Activated CD8-positive, alpha-beta memory T cell treated with anti-CD3 and anti-CD28 coated beads for 1 hour (primary cell): ENCODE measurements at places on chromosomes 3 and 15.
A peak's percentile ranks its signal among the peaks of the same experiment; 100 is the strongest.

GRCh38 chr15:37181339-37181738, 81.0 kb upstream of the MEIS2 start:
- no peak for DNase-seq

DNA sequence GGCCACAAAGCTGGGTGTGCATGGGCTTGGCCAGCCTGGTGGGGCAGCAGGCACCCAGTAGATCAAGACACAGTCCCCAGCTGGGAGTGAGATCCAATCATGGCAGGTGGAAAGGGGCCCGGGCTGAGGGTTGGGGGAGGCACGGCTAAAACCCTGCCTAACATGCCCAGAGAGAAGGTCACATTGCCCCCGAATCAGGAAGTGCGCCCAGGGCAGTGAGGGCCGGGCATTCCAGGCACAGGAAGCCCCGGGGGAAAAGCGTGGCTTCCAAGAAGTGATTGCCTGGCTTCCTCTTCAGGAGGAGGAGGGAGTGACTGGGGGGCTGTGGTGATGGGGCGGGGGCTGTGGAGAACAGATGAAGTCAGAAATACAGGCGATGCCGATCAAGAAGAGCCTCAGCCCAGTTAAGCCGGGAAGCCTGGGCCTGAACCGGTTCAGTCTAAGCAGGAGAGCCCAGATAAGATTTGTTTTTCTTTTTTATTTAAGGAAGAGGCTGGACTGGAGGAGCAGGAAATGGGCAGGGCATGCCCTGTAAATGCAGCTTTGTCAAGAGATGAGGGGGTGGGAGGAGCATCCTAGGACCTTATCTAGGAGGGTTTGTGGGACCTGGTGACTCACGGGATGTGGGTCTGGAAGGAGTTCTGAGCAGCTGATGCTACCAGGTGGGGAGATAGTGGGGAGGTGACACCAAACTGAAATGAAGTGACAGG, 83.9 kb downstream of the CHSY1 start:
- DNase-seq: peak; percentile 9

DNA sequence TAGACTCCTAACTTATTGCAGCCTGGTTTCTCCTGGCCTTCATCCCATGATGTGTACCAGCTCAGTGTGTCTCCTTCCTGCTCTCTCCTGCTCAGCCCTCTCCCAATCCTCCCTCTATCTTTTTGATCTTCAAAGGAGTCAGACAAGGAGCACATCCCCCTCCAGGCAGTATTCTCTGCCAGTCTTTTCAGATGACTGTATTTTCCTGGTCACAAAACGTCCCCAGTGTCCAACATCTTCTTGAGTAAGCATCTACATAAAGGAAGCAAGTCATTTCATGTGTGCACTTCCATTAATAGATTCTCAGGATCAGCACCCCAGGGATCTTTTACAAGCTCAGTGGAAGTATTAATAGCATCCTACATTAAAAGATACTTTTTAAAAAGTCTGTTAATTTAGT, 148.9 kb upstream of the THBS1 start:
- DNase-seq: no peak

DNA sequence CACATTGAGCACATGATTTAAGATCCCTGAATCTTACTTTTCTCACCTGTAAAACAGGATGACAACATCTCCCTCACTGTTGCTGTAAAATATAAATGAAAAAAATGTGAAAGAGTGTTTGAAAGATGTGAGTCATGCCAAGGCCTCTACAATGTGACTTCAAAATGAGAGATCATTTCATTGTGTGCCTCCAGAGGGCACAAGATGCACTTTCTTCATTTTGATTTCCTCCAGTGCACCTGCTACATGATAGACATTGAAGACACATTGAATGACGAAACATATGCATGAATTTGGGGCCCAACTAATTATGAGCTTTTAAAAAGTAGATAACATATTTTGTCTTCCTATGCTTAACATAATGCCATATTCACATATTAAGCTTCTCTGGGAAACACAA, 170.3 kb downstream of the MOBP start:
- no peak for DNase-seq

GRCh38 chr15:52102463-52102862, 10.1 kb downstream of the BCL2L10 start:
- DNase-seq: no peak

- DNase-seq: no peak
These were observed 41.8 kb downstream of the SERPINI1 start for GRCh38 chr3:167777356-167777755.

- DNase-seq: no peak
These were observed 527 bp downstream of the B2M start for GRCh38 chr15:44711743-44712345.

DNA sequence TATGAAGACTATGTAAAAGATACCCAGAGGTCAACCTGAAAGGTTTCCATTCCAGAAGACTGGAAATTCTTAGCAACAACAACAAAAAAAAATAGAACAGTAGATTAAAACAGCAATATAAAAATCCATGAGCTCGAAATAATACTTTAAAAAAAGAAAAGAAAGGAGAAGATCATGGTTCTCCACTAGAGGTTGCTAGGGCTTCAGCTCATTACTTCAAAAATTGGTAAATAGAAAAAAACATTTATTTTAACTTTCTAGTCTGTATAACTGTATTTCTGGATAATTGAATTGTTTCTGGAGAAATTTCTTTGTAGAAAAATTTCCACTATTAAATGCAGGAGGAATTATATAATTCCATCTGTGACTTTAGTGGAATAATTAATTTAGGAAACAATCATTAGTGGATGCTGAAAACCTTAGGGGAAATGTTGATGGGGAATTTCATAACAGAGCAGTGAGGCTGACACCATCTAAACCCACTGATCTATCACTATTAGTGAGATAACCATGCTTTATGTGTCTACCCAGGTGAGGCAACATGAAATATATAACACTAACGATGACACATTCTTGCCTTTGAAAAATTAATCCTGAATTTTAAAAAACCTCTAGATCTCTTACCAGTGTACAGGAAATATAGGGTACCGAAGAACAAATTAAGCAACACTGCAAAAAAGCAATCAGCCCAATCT, 62.5 kb upstream of the SNRK start:
- no peak for DNase-seq

- no peak for DNase-seq
These were observed 85.0 kb downstream of the RAB11A start for GRCh38 chr15:65954289-65954741.

- no peak for DNase-seq
These were observed 313.0 kb upstream of the COL8A1 start for GRCh38 chr3:99325402-99325801.

- DNase-seq: no peak
These were observed 18.8 kb upstream of the AMOTL2 start for GRCh38 chr3:134393074-134393473.

DNA sequence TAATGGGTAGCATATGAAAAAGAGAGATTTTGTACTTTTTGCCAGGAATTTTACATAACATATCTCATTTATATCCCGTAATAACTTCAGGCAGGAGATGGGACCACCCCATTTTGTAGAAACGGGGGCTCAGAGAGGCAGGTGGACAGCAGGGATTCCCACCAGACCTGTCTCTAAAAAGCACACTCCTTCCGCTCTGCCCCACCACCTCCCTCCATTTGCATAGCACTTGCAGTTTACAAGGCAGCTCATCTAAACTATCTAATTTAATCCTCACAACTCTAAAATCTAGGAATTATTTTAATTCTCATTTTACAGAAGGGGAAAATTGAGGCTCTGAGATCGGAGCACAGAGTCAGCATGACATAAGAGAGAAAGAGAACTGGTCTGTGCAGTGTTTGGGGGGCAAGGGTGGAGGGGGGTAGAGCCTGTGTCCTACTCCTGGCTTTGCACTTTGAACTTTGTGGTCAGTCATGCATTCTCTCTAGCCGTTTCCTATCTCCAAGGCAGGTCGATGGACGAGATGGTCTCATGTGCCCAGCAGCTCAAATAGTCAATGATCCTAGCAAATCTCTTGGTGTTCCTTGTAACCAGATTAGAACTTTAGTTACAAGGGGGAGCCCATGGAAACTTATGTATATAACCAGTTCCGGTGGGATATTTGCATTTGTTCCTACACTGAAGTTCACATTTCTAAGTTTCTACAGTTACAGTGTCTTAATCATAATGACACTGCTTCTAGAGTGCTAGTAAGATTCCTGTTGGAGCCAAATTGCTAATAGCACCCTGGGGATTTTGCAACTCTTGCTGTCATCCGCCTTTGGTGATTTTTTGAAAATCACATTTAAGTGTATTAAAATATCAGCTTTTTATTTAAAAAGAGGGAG, 18.6 kb downstream of the CRYGS start:
- DNase-seq: no peak

- DNase-seq: no peak
These were observed 68.5 kb downstream of the GRIP2 start for GRCh38 chr3:14471690-14472089.

DNA sequence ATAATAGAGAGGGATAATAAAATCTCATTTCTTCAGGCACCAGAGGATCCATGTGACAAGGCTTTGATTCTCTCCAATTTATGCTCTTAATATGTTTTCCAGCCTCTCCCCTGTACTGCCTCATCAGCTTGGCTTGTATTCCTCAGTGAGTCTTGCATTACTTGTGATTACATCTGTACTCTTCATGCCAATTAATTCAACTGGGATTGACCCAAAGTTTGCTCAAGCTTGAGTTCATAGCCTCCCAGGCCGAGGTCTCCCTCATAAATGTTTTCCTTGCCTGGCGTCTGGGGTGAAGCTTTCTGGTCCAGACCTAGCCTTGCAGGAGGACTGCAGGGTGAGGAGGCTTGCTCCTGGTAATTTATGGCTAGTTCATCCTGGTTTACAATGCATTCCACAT, 146.9 kb downstream of the CHST2 start:
- DNase-seq: no peak

GRCh38 chr15:60973637-60974415, 255.3 kb downstream of the RORA start:
- no peak for DNase-seq

GRCh38 chr3:30252474-30252873, 353.9 kb upstream of the TGFBR2 start:
- no peak for DNase-seq

DNA sequence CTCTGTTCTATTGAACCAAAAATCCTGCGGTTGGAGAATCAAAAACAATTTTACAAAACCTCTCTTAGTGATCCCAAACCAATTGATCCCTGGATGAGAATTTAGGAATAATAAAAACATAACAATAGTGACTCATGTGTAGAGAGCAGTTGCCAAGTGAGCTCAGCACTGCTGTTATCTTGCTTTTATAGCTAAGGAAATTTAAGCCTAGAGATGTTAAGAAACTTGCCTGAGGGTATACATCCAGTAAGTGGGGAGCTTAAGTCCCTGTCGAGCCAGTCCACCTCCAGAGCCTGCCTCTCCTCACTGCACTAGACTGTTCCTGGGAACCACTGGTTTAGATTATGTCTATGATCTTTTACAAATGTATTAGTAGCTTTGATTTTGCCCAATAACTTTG, 358.4 kb upstream of the LMCD1 start:
- DNase-seq: no peak

- no peak for DNase-seq
These were observed 19.9 kb upstream of the LRIG1 start for GRCh38 chr3:66520724-66521123.

GRCh38 chr15:62124176-62124972, 40.7 kb downstream of the C2CD4B start:
- no peak for DNase-seq

DNA sequence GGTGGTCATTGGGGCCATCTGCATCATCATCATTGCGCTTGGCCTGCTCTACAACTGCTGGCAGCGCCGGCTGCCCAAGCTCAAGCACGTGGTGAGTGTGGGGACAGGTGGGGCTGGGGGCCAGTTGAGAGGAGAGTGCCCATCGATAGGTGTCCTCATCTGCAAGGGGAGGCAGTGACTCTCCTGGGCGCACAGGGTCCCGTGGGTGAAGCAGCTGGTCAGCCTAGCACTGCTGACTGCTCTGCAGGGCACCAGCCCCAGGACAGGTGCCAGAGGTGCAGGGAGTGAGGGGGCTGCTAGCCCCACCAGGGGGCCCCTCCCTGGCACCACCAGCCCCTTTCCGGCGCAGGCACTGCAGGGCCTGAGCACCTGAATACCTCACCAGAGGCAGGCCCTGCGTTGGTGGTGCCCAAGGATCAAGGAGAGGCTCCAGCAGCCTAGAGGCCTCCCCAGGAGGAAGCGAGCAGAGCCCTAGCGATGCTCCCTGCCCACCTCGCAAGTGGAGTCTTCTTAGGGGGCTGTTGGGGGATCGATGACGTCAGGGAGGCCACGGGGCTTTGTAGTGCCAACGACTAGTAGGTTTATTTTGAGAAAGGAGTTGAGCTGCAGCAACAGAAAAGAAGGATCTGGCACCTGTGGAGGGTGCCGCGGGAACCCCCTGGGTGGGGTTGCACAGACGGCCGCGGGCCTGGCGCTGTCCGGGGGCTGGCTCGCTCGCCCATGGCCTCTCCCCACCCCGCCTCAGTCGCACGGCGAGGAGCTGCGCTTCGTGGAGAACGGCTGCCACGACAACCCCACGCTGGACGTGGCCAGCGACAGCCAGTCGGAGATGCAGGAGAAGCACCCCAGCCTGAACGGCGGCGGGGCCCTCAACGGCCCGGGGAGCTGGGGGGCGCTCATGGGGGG, 976 bp upstream of the ABTB1 start:
- DNase-seq: peak; percentile 29

DNA sequence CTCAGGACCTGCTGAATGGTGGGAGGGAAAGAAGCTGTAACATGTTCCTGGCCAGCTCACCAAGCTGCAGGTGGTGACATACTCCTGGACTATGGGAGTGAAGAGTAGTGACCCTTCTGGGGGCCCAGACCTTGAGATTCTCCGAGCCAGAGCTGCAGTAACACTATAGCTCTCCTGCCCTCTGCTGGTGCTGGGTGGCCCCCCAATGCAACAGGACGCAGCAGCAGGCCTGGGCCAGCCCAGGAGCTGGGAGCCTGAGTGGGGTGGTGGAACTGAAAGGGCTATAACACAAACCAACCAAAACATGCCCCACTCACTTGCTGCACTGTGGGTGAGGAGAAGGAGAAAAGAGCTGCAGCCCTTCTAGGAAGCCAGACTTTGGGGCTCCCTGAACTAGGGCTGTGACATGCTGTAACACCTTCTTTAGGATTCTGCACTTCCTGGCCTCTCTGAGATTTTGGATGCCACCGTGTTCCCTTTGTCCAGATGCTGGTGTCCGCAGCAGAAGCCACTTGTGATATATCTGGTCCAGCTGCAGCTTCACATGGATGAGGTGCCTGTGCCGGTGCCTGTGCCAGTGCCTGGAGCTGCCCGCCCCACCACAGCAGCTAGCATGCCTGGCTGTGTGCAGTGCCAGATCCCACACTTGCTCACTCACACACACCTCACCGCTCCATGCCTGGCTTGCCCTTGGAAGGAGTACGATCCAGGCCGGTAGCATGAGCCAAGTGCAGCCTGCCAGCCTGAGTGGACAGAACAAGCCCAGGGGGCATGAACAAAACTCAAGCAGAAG, 636.8 kb upstream of the KCNMB2 start:
- no peak for DNase-seq

DNA sequence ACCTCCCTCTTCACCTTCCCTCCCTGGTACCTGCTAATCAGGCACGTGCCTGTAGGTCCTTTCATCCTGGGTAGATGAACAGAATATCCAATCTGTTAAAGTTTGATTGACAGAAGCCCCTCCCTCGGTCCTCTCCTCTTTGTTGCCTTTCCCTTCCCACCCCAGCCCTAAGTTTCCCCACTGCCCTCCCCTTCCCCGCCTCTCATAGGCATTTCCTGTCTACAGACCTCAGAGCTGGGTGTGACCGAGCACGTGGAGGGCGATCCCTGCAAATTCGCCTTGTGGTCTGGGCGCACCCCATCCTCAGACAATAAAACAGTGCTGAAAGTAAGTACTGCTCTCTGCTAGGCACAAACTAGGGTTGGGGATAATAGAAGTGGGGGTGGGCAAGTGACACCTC, 239.2 kb upstream of the UMPS start:
- no peak for DNase-seq
